ENCODE measurements at places on chromosomes 4 and X.

DNA sequence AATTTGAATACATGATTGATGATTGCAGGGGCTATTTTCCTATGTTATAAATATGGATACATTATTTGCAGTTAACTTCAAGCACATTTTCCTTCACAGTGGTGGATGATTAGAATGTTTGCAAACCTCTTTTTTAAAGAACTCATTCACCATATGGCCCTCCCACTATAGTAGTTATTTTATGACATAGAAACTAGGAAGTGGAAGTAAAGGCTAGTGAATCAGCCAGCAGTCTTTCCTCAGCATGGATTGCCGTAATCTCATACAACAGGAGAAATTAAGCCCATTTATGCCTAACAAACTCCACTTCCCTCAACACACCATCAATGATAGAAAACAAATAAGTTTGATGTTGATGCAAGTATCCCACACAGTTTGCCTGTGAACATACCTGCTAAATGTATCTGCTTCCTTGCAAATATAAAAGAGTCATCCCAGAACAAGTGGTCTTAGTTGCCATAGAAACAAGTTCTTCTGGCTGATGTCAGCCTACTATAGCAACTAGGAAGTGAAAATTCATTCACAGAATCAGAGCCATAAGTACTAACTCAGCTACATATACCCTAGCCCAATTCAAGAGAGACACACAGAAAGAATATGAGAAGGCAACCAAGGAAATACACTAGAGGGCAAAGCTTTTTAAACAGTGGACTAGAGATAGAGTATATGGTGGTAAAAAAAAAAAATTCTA is 100.9 kb upstream of the RADX start:
- DNase-seq = no peak

DNA sequence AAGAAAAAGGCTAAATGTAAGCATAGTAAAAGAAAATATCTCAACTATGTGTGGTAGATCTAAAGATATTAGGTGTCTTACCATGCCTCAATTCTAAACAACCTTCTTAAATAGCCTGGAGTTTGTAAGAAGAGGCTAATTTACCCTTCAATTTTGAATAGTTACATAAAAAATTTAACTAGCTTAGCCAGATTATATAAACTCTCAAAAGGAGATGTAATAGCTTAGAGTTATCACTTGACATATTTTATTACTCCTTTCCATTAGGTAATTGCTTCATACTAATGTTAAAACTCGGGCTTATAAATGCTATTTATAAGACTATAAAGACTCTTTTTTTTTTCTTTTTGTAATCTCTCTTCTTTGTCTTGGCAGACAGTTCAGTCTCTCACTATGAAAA is 297.5 kb upstream of the PABPC4L start:
- DNase-seq = no peak

DNA sequence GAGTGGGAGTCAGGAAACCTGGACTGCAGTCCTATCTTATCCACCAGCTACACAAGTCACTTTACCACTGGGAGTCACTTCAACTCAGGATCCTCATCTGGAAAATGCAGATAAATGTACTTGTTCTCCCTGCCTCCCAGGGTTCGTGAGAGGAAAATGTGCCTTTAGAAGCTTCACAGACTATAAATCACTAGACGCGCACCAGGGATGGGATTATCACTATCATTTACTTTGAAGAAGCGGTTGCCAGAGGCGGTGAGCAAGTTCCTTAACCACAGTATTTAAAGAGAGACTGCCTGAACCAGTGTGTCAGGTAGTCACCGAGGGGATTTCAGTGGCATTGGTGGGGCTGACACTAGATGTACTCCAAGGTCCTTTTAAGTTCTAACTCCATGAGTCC is 219.5 kb downstream of the HS6ST2 start:
- DNase-seq = no peak

- DNase-seq = no peak
Observed at GRCh38 chr4:22029803-22030202, 81.2 kb upstream of the KCNIP4 start.

DNA sequence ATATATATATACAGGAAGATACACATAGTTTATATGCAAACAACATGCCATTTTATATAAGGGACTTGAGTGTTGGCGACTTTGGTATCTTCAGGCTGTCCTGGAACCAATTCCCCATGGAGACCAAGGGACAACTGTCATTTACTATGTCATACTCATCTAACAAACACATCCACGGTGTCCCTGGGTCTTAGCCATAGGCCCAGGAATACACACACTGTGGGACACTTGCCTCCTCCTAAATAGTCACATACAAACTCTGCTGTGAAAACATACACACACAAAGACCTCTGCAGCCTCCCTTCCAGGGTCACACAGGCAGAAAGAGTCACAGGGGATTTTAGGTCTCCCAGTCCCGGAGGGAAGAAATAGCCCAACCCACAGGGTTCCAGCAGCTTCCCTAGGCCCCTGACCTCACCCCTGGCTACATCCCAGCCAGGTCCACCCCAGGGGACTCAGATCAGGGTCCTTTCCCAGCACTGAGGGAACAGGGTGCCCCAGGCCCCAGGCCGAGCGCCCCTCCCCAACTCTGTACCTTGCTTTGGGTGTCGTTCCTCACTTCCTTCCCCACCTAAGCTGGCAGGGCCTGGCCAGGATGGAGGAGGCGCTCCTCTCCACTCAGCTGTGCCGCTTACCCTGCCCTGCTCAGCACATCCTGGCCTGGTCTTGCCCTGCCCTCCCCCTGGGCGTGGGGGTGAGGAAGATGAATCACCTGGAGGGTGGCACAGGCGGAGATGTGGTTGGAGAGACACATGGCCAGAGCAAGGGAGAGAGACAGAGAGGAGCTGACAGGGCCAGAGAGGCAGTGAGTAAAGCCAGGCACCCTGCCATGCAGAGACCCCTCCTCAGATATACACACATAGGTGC is 21.8 kb downstream of the FGD1 start:
- no peak for DNase-seq

GRCh38 chr4:78395642-78396041 is 155.9 kb upstream of the ANXA3 start:
- DNase-seq = no peak

- DNase-seq = no peak
Observed at GRCh38 chr4:18404642-18405041, 383.1 kb upstream of the LCORL start.

DNA sequence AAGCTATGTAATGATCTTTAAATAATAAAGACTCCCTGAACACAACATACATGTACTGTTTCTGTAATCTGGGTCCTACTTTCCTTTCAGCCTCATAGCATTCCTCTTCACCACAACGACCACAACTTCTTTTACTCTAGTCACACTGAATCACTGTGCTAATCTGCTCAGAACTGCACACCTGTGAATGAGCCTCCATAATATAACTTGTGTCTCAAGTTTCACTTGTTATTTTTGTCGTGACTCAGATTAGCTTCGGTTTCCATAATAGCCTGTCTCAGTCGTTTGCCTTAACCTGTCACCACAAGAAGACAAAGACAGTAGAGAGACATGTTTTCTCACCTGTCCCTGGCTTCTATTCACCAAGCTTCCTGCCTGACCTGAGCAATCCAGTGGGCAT is 61.8 kb downstream of the MAGED1 start:
- DNase-seq = no peak

DNA sequence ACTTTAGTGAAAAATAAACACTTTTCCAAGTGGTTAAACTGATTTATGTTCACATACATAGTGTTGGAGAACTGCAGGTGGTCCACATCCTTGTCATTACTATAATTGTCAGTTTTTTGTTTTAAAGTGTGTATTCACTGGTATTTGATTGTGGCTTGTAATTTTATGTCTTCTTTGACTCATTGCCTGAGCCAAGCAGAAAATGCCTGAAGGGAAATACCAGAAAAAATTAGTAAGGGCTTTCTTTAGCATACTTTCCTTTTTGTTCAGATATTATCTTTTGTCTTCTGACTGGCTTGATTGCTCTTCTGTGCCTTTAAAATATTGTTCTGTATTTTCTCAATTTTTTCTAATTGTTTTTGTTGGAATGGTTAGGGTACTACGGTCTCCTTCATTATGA is 981.3 kb downstream of the C4orf33 start:
- no peak for DNase-seq

DNA sequence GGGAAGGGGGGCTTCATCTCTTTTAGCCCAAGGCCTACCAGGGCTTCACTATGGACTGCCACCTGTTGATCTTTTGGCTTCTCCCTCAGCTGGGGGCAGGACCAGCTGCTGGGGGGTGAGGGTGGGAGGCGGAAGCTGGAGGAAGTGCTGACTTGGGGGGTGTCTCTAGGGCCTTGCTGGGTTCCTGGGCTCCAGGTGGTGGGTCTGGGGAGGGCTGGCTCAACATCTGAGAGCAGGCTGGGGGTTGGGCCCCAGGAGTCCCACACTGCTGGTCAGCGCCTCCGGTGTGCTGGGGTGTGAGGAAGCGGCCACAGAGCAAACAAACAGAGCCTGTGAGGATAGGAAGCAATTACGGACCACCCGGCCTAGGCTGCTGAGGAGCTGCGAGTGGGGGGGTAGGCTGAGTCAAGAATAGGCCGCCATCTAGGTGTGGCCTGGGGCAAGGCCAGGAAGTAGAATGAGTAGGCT is 85.7 kb downstream of the EFNB1 start:
- DNase-seq = no peak

DNA sequence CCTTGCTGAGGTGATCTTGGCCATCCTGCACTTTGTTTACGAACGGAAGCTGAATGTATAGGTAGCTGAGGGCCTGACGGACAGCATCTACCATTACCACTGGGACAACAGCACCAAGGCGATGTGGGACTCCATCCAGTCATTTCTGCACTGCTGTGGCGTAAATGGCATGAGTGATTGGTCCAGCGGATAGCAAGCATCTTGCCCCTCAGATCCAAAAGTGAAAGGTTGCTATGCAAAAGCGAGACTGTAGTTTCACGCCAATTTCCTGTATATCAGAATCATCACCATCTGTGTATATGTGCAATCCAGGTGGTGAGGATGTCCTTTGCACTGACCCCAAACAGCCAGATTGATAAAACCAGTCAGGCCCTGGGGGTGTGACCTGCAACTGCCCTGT is 4.2 kb upstream of the PYURF start:
- DNase-seq = no peak

GRCh38 chr4:163611182-163611581 is 116.7 kb downstream of the TMA16 start:
- no peak for DNase-seq

DNA sequence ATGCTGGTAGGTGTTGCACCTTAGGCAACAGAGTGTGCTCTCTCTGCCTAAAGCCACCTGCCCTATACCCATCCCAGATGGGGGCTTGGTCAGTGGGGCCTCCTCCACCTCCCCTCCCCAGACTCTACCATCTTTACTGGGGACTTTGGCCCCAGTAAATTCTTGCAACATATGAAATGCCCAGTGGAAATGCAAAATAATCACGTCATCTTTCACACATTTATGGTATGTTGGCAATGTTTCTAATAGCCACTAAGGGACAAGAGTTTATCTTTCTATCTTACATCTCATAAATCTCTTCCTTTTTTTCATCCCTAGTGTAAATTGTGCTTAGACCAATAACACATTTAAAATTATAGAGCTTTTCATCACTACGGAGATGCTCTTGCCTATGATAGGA is 103.0 kb upstream of the MAML3 start:
- DNase-seq = no peak

DNA sequence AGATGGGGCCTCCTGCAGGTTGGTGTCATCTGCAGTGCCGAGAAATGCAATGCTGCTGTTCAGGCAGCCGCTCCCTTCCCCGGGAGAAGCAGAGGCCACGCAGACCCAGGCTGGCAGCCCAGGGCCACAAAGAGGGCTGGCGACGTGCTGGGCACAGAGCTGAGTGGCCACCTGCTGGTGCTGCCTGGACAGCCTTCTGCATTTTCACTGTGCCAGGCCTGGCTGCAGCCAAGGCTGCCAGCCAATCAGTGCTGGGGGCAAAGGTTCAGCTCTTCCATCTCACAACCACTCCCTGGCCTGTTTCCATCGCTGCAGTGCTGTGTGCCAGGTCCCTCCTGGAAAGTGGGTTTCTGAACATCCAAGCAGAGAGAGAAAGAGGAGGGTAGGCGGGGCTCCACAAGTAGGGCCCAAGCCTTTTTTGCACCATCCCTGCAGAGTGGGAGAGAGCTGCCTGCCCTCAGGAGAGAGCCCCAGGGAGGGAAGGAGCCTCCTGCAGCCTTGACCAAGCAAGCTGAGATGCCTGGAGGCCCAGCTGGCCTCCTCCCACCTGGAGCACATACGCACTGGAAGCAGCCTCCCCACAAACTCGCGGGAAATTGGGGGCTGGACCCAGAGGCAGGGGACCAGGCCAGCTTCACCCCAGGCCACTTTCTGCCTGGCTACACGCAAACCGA is 20.1 kb downstream of the ADRA2C start:
- no peak for DNase-seq

DNA sequence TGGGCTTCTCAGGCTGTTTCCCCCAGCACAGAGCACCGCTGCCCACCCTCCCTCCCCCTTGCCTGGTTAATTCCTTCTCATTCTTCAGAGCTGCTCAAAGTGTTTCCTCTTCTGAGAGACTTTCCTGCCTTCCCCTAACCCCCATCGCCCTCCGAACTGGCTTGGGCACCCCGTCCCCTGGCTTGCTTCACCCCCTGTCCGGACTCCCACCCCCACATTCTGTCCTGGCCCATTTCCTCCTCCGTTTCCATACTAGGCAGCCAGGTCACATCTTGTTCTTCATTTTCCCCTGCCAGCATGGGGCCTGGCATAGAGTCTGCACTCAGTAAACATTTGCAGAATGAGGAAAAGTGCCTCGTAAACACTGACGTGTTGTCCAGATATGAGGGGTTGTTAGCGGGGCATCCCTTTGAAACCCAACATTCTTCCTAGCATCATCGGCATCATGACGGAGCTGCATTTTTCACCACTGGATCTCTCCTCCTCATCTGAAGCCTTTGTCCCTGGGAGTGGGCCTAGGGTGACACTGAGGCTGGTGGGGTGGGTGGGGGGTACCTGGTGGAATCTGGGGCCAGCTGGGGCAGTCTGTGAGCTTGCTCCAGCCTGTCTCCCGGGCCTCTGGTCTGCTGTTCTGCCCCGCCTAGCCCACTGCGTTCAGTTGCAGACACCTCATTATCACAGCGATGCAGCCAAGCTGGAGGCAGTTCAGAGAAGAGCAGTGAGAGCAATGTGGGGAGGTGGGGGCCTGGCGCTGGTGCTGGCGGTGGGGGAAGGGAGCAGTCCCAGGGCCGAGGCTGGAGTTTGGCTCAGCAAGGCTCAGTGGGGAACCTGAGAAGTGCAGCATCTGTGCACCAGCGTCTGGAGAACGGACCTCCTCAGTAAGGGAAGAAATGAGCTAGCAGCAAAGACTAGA is 149.4 kb upstream of the PJA1 start:
- DNase-seq = peak; percentile 30

DNA sequence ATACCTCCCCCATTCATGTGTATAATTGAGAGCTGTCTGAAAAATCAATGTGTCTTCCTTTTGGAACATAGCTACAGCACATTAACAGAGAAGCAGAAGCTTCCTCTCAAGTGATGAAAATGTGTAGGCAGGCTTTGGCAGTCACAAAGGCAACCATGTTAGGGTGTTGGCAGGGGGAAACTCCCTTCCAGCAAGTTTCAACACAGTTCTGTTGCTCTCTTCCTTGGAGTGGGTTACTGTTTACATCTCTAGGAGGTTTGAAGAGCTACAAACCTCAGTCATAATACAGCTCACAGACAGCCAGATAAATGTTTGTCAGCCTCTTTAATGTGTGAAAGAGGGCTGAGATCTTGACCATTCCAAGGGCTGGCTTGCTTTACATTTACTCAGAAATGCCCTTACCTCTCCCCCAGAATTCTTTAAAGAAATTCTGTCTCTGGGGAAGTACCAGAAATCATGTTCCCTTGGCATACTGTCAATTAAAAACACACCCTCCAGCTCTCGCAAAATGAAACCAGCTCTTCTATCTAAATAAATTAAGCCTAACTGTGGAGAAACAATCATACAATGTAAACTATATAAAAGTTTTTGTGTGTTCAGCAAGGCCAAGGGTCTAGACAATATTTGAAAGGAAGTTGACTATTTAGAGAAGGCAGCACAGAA is 18.9 kb downstream of the ZBTB33 start:
- no peak for DNase-seq
